Stimulated activated CD4-positive, alpha-beta T cell treated with anti-CD3 and anti-CD28 coated beads, Interleukin-2, amount 100 ng/mL, for 24 hours (primary cell): ENCODE measurements at places on chromosomes 7 and 10.

DNA sequence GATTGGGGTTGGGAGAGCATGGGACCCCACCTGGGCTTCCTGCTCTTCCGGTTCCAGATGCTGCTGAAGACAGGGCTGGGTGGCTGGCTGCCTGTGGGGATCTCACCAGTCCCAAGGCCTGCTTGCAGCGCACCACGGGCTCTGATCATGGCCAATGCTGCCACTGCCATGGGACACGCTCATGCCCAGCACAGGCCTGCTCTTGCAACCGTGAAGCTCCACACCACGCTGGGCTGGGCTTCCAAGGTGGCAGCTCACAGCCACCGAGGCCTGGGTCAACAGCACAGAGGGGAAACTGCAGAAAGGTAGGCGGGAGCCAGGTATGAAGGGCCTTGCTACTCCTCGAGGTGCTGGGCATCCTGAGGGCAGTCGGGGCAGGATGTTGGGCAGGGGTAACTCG is 72.1 kb upstream of the LRRC18 start:
- no peak for DNase-seq

DNA sequence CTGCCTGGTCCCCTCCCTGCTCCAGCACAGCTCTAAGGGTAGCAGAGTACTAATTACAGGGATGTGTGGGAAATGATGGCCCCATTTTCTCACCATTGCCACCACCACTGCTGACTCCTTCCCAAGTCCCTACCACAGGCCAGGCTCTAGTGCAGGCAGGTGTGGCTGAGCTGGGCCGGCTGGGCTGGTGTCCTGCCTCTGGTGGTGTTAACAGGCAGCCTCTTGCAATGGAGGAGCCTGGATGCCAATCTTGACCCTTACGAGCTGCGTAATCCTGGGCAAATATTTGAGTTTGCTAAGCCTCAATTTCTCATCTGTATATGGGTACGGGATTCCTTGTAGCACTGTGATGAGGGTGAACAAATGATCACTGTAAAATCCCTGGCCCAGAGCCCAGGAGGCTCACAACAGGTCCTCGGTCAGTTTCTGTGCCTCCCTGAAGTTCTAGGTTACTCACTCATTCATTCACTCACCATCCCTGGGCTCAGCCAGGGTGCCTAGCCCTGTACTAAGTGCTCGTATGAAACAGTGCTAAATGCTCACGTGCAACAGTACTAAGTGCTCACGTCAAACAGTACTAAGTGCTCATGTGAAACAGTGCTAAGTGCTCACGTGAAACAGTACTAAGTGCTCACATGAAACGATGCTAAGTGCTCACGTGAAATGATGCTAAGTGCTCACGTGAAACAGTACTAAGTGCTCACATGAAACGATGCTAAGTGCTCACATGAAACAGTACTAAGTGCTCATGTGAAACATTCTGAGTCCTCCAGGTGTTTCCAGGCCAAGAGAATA is 2.3 kb upstream of the FZD9 start:
- DNase-seq, result no peak

DNA sequence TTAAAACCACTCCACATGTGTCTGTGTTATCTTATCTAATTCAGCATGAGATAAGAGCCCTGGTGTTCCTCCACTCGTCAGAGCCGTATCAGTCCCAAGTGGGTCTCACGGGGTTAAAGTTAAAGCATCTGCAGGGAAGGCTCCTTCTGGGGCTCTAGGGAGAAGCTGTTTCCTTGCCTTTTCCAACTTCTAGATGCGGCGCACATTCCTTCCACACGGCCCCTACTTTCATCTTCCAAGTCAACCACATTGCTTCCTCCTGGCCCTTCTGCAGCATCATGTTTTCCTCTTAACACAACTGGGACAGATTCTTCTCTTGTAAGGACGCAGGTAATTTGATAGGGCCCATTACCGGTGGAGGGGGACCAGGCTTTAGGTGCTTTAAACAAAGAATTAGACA is 620.1 kb upstream of the DPP6 start:
- no peak for DNase-seq

- no peak for DNase-seq
These were observed 2.7 kb downstream of the CCSER2 start for GRCh38 chr10:84331091-84331490.

DNA sequence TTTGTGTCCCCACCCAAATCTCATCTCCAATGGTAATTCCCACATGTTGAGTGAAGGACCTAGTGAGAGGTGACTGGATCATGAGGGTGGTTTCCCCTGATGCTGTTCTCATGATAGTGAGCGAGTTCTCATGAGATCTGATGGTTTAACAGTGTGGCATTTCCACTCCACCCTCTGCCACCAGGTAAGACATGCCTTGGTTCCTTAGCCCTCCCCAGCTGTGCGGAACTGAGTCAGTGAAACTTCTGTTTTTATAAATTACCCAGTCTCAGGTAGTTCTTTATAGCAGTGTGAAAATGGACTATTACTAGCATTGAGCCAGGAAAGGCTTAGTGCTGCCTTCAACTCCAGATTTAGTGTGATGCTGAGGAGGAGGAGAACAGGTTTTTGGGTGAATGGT is 222.2 kb downstream of the ADRA2A start:
- no peak for DNase-seq

DNA sequence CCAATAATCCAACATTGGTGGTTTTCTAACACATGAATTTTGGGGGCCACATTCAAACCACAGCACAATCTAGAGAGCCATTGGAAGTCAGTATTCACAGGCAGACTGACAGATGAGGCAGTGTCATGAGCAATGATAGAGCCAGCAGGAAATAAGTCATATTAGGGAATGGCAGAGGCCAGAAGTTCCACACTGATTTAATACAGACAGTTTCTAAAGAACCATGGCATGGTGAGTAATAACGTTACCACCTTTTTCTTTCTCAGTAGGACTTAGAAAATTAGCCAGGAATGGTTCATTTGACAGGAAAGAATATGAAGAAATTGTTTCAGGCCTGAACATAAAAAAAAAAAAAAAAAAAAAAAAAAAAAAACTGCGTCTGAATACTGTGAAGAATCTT is 210.3 kb downstream of the GPAM start:
- no peak for DNase-seq

DNA sequence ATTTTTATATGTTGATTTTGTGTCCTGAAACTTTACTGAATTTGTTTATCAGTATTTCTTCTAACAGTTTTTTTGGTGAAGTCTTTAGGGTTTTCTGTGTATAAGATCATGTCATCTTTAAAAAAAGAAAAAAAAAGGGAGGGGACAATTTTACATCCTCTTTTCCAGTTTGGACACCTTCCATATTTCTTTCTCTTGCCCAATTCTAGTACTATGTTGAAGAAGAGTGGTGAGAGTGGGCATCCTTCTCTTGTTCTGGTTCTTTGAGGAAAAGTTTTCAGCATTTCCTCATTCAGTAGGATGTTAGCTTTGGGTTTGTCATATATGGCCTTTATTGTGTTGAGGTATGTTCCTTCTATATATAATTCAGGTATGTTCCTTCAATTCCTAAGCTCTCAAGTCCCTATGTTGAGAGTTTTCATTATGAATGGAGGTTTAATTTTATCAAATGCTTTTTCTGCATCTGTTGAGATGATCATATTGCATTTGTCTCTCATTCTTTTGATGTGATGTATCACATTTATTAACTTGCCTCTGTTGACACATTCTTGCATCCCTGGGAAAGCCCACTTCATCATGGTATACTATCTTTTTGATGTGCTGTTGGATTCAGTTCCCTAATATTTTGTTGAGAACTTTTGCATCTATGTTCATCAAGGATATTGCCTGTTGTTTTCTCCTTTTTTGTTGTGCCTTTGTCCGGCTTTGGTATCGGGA is 12.1 kb downstream of the TAS2R40 start:
- no peak for DNase-seq

- no peak for DNase-seq
These were observed 31.0 kb downstream of the CUX1 start for GRCh38 chr7:101848208-101848951.
